Activated naive CD8-positive, alpha-beta T cell treated with anti-CD3 and anti-CD28 coated beads for 36 hours (primary cell): ENCODE measurements at places on chromosomes 7 and 10. TPM values are rescaled to one million over a fixed set of nuclear protein-coding genes. Genes with fewer than 3 reads are reported as not detected.

DNA sequence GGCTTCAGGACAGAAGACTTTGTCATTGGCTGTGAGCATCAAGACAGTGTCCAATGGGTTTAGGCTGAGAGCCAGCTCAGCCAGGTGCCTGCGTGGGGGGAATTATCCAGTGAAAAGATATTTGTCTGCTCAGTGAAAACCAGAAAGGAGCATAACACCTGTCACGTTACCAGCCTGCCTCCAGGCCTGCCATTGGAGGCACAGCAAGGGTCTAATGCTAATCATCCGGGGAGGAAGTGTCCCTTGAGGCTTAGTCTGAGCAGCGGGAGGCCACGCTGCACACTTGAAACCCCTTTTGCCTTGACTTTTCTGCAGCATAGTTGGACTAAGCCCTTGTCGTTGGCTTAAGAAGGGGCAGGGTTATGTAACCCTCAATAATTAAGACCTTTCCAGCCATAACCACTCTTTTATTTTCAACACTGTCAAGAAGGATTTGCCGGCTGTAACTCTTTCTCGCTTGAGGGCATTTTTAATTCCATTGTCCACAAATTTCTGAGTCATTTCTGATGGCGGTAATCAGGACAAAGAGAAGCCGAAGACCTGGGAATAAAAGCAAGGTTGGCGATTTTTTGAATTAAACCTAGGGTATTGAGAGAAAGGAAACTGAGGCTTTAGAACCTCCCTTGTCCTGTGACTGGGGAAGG is 639.6 kb upstream of the FOXK1 start:
- no peak for DNase-seq

DNA sequence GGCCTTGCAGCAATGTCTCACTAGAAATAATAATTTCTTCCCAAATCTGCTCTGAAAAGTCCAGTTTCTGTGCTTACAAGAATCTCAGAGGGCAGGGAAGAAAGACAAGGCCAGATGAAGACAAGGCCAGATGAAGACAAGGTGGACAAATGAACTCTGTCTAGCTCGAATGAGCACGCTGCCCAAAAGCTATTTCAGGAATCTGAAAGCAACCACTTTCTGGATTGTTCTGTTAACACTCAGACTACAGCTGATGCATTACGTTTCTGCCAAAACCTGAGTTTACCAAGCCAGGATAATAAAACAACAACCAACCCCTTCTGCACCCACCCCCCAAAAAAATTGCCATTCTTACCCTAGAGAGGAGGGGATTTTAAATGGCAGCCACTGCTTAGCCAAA is 1073.6 kb downstream of the SORCS3 start:
- no peak for DNase-seq

DNA sequence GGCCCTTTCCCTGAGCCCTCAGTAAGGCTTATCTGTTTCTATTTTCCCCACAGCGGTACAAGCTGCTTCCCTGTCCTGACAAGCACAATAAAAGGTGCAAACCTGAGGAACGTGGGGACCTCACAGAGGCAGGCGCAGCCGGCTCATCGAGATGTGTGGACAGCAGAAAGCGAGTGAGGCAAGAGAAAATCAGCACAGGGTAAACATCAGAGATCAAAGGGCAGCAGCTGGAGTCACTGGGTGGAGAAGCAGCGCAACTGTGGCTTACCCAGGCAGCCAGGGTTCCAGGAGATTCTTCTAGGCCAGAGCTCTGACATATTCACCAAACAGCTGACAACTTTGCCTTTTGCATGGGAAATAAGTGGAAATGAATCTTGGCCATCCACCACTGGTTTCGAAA is 212.6 kb downstream of the WDR11 start:
- DNase-seq = no peak

Gene TMEM176A
- total RNA-seq = not detected

DNA sequence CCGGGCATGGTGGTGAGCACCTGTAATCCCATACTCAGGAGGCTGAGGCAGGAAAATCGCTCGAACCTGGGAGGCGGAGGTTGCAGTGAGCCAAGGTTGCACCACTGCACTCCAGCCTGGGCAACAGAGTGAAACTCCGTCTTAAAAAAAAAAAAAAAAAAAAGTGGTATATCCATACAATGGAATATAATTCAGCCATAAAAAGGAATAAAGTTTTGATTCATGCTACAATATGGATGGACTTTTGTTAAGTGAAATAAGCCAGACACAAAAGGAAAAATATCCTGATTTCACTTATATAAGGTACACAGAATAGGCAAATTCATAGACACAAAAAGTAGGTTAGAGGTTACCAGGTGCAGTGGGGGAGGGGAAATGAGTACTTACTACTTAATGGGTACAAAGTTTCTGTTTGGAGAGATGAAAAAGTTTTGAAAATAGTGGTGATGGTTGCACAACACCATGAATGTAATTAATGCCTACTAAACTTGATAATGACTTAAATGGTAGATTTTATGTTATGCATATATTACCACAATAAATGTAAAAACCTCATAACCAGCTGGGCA is 53.9 kb downstream of the FGFR2 start:
- DNase-seq = no peak

Gene CREB5
- total RNA-seq = 2.4 TPM

Gene UTF1
- total RNA-seq = not detected

GRCh38 chr7:128705891-128706333 is 33.2 kb upstream of the CALU start:
- DNase-seq = no peak

DNA sequence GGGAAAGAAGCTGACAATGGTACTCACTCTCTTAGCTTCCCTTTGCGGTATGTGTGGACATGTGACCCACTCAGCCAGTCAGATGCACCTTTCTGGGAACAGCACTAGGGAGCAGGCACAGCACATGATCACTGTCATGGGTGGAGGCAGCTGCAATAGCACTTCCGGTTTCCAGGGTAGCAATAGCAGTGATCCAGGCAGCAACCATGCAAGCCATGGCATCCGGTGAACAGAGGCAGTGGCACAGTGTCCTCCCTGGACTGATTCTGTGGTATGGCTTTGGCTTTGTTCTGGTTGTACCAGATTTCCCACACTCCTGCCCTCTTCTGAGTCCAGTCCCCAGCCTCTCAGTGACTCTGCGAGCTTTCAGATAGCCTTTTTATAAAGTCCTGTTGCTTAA is 86.8 kb upstream of the NAMPT start:
- DNase-seq = no peak

- no peak for DNase-seq
Observed at GRCh38 chr10:46992803-46993561, 81.8 kb downstream of the PTPN20 start.

- no peak for DNase-seq
Observed at GRCh38 chr7:2944739-2945138, 98.9 kb downstream of the CARD11 start.

GRCh38 chr7:95859429-95859828 is 87.1 kb downstream of the DYNC1I1 start:
- DNase-seq = no peak

Gene NEBL
- total RNA-seq = 0.82 TPM

- no peak for DNase-seq
Observed at GRCh38 chr10:113497198-113497597, 55.7 kb upstream of the HABP2 start.

- DNase-seq = no peak
Observed at GRCh38 chr10:63247771-63248170, 114.6 kb downstream of the NRBF2 start.

Gene FOXP2
- not detected for total RNA-seq
